ENCODE measurements at places on chromosomes 1 and 21.

GRCh38 chr1:174265282-174265681, 106.0 kb downstream of the RABGAP1L start:
- no peak for DNase-seq

GRCh38 chr1:27622828-27623227, 12.2 kb downstream of the FGR start:
- no peak for DNase-seq

DNA sequence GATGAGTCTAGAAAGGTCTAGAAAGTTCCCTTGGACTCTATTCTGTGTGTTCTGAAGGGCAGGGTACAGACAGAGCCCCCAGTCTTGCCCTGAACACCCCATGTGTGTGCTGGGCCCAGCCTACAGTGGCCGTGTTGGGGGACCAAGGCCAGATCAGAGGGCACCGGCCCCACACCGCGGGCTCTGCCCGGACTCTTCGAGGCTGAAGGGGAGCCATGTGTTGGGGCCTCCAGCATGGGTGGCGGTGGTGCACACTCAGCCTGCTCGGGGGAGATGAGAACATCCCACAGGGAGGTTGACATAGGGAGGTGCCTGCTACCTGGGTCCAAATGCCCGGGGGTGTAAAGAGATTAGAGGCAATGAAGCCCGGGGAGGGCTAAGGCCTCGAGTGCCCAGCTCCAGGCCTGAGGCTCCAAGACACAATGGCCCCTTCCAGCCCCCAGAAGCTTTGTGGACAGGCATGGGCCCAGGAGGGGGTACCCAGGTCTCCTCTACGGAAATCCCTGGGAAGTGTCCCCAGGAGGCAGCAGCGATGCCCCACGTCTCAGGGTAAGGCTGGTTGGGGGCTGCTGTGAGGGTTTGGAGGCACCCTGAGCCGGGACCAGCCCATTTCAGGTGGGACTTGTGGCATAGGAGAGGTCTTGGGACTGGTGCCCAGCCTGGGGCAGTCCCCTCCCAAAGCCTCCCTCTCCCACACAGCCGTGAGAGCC, 12.1 kb downstream of the ARHGEF16 start:
- no peak for DNase-seq

GRCh38 chr1:208181364-208181763, 62.8 kb downstream of the PLXNA2 start:
- no peak for DNase-seq

DNA sequence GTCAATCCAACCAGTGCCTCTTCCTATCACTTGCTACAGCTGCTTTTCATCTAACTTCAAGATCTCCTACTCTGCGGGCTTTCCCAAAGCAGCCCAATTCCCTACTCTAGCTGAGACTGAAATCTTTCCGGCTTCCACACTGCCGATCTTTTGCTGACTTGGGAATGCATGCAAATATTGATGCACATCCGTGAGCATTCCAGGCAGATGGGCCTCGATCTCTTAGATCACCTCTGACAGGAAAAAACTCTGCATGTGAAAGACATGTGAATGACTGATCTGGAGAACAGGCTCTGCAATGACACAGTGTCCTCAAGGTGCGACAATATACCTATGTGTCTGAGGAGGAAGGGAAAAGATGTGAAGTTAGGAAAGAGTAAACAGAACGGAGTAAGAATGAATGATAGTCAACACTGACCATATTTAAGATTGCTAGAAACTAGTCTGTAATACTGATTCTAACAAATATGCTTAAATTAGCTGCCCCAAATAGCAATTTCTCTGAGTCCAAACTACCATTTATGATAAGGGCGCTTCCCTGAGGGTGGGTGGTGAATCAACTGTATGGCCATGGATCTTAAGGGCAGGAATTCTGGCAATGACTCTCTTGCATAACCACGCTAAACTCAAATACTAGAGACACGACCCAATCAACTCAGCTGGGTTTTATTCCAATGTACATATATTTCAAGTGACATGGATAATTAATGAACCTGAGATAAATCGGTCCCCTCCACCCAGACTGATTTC, 8.4 kb downstream of the TAF5L start:
- no peak for DNase-seq

- no peak for DNase-seq
Observed at GRCh38 chr21:44999972-45000636, 60.3 kb downstream of the SLX9 start.

- no peak for DNase-seq
Observed at GRCh38 chr1:45848714-45849113, 45.3 kb downstream of the MAST2 start.
